Upper lobe of left lung (tissue), 6 donors: ENCODE measurements at places on chromosomes 7 and 10. TPM values are rescaled to one million over a fixed set of nuclear protein-coding genes. Genes with fewer than 3 reads are reported as not detected.

Gene ZNF736
- total RNA-seq: 13.0 TPM

Gene LLCFC1
- total RNA-seq: not detected

Gene RPS24
- 960 TPM for total RNA-seq

Gene MYL10
- total RNA-seq: not detected

Gene EPHB6
- total RNA-seq: 9.4 TPM

Gene IFIT1B
- total RNA-seq: 0.20 TPM

Gene NME8
- 1.1 TPM for total RNA-seq

Gene MARVELD1
- total RNA-seq: 31.5 TPM

Gene PIK3CG
- total RNA-seq: 7.1 TPM

Gene STOX1
- total RNA-seq: 25.6 TPM

Gene ZNF786
- total RNA-seq: 5.0 TPM

GRCh38 chr7:42161110-42161509 is 75.9 kb downstream of the GLI3 start:
- no peak for DNase-seq

GRCh38 chr7:26667514-26668133 is 196.8 kb downstream of the SKAP2 start:
- no peak for DNase-seq

DNA sequence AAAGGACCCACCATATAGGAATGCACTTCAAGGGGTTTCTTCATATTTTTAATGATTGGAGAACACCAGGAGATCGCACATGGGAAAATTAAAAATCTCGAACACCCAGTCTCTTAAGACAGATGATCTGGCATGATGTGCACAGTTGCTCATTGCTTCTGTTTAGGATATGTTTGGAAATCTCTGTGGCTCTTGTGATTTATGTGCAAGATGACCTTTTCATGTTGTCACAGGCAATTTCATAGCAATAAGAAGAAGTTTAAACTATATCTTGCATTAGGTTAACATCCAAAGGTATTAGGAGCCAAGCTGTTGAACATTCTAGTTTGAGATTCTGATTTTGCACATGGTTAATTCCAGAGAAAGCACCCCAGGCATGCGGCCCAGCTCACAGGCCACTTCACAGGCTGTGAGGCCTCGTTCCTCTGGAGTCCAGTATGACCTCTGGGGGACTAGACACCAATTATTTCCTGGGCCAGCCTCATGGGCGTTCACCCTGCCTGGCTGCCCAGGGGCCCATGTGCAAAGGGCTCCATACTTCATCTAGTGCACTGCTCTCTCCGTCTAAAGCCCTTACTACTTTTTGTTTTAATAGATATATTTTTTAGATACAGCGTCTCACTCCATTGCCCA is 28.4 kb downstream of the CAMK1D start:
- no peak for DNase-seq

- DNase-seq: no peak
Observed at GRCh38 chr10:119189811-119190282, 11.2 kb upstream of the PRDX3 start.

GRCh38 chr7:6512892-6513291 is 38.4 kb downstream of the GRID2IP start:
- DNase-seq: no peak

- DNase-seq: no peak
Observed at GRCh38 chr10:60618861-60619260, 159.4 kb upstream of the CDK1 start.

DNA sequence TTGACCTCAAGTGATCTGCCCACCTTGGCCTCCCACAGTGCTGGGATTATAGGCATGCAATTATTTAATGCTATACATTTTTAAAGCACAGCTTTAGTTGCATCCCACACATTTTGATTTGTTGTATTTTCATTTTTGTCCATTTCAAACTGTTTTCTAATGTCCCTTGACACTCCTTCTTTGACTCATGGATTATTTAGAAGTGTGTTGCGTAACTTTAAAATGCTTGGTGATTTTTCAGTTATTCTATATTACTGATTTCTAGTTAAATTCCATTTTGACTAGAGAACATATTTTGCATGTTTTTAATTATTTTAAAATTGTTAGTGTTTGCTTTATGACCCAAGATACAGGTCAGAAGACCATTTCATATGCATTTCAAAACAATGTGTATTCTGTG is 28.8 kb downstream of the EVX1 start:
- DNase-seq: no peak

- DNase-seq: peak; percentile 46
Observed at GRCh38 chr10:84205049-84205852, 10.9 kb downstream of the CDHR1 start.

GRCh38 chr7:26645121-26645520 is 219.3 kb downstream of the SKAP2 start:
- DNase-seq: no peak

DNA sequence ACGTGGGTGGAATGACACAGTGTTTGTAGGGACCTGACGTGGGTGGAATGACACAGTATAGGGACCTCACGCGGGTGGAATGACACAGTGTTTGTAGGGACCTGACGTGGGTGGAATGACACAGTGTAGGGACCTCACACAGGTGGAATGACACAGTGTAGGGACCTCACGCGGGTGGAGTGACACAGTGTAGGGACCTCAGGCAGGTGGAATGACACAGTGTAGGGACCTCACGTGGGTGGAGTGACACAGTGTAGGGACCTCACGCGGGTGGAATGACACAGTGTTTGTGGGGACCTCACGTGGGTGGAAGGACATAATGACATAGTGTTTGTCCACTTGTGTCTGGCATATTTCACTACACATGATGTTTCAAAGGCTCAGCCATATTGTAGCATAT is 19.3 kb downstream of the PPP2R2D start:
- DNase-seq: no peak

DNA sequence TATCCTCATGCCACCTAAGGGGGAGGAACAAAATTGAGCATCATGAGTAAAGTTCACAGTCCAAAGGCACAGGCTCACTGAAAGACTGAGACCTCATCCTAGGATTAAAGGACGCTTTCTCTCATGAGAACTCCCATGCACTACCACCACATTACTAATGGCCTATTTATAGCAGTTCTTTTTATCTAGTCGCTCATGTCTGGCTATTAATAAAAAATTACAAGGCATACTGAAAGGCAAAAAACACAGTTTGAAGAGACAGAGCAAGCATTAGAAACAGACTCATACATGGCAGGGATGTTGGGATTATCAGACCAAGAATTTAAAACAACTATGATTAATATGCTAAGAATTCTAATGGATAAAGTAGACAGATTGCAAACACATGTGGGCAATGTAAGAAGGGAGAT is 46.0 kb upstream of the CDK13 start:
- no peak for DNase-seq

- DNase-seq: no peak
Observed at GRCh38 chr7:47678641-47679380, 96.9 kb upstream of the TNS3 start.

DNA sequence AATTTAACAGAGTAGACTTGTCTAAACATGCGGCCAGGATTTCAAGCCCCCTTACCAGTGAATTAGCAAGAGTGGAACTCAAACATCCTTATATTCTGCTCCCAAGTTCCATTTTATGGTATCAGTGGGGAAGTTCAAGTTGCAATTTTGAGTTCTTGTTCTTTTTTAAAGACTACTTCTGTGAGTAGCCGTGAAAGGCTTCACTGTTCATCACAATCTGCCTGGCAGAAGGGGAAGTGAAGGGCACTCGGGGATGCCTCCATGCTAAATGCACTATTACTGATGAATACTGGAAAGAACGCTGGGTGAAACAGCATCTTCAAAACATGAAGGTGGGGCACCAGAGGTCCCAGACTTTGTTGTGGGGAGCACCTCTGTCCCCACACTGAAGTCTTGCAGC is 22.4 kb upstream of the FGL2 start:
- no peak for DNase-seq

- no peak for DNase-seq
Observed at GRCh38 chr7:100547872-100548271, 8.9 kb downstream of the AGFG2 start.

GRCh38 chr7:144519925-144520324 is 116.4 kb upstream of the NOBOX start:
- DNase-seq: no peak

DNA sequence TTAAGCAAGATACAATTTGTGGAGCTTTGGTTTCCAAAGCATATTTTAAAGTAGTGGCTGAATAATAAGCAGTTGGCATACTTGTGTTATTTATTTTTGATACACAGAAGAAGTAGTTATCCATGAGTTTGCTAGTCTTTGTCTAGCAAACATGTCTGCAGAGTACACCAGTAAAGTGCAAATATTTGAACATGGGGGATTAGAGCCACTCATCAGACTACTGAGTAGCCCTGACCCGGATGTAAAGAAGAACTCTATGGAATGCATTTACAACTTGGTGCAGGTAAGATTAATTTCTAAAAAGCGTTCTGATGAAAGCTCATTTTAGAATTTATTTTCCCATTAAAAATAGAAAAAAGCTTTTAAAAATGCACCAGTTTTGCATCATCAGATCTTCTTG is 31.4 kb downstream of the ARMC3 start:
- DNase-seq: no peak

- no peak for DNase-seq
Observed at GRCh38 chr7:83060218-83060617, 102.5 kb downstream of the PCLO start.

- no peak for DNase-seq
Observed at GRCh38 chr7:150357270-150357669, 11.4 kb upstream of the REPIN1 start.

- DNase-seq: peak; percentile 13
Observed at GRCh38 chr7:28862595-28863272, 95.4 kb downstream of the TRIL start.

- no peak for DNase-seq
Observed at GRCh38 chr7:135744938-135745702, 3.5 kb downstream of the FAM180A start.

GRCh38 chr7:91517201-91517785 is 253.1 kb downstream of the FZD1 start:
- no peak for DNase-seq

DNA sequence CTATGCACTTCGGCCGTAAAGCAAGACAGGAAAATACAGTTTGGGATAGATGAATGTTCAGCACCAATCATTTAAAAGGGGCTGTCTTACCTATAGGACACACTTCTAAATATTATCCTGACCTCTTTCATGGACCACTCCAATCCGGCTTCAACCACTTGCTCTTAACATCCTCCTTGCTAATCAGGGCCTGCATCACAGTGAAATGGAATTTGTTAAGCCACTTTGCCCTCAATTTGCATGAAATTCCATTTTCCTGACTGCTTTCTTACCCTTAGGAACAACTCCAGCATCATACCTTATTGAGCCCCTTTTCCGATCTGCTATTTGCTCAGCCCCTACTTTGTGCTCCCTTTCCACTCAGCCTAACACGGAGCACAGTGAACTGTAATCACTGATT is 667.3 kb downstream of the PHTF2 start:
- DNase-seq: no peak

- DNase-seq: no peak
Observed at GRCh38 chr7:1925973-1926907, 256.2 kb downstream of the ELFN1 start.

GRCh38 chr7:1459920-1460820 is 900 bp upstream of the MICALL2 start:
- DNase-seq: no peak

GRCh38 chr10:124477614-124478363 is 16.2 kb downstream of the LHPP start:
- no peak for DNase-seq

GRCh38 chr7:131931370-131931769 is 374.9 kb upstream of the PODXL start:
- DNase-seq: no peak

GRCh38 chr7:109901926-109902325 is 1189.0 kb upstream of the LRRN3 start:
- DNase-seq: no peak

- DNase-seq: no peak
Observed at GRCh38 chr10:60490013-60490412, 100.3 kb upstream of the ANK3 start.

DNA sequence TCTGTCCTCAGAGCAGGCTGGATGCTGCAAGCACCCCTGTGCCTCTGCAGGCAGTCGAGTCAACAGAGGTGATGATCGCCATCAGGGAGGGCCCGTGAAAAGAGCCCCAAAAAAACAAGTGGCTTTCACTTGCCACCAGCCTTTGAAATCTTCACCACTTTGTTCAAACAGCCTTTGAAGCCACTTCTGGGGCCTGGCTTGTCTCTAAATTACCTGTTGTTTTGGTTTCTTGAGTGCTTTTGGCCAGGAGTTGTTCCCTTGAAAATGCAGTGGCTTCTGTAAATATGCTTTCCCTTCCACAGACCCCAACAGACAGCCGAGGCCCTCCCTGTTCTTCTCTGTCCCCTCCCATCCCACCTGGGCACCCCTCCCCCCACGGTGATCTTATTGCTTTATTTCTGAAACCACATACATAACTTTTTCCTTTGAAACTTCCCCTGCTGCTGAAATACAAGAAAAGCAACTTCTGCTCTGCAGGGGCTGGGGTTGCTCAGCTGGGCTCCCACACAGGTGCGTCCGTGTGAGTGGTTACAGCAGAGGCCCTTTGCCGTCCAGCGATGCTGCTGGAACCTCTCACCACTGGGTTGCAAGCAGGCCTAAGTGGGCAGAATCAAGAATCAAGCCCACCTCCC is 283.8 kb upstream of the SHH start:
- DNase-seq: no peak
